ENCODE measurements at places on chromosomes 2 and 18.

- DNase-seq = no peak
Observed at GRCh38 chr18:77304268-77304667, 54.6 kb downstream of the GALR1 start.

GRCh38 chr2:15965564-15966019 lies 25.2 kb downstream of the MYCN start:
- no peak for DNase-seq

DNA sequence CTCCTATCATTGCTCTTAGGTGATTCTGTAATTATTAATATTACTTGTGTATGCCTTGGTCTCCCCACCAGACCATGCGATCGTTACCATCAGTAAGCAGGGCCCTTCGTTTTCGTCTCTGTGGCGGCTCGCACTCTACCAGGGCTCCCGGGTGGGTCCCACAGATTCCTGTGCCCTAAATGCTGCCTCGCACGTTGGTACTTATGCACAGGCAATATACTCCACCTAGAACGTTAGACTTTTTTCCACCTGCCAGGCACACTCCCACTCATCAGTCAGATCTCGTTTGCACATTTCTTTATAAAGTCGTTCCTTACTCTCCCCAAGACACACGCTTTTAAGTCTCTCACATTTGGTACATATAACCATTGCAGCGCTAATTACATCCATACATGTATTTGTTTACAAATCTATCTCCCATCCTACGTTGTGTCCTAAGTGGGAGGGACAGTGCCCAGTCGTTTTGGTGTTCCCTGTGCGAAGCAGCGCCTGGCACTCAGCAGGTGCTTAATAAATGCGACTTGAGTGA lies 901 bp downstream of the FEZ2 start:
- no peak for DNase-seq

- DNase-seq = no peak
Observed at GRCh38 chr18:23515911-23516546, 12.7 kb downstream of the RMC1 start.

All from non-pigmented ciliary epithelial cell (primary cell).